ENCODE measurements at places on chromosomes 12 and 14.

GRCh38 chr12:57764662-57765002 lies 2.2 kb downstream of the CYP27B1 start:
- DNase-seq: no peak

- DNase-seq: no peak
These were observed 231.2 kb upstream of the PLEKHG7 start for GRCh38 chr12:92471551-92471950.

DNA sequence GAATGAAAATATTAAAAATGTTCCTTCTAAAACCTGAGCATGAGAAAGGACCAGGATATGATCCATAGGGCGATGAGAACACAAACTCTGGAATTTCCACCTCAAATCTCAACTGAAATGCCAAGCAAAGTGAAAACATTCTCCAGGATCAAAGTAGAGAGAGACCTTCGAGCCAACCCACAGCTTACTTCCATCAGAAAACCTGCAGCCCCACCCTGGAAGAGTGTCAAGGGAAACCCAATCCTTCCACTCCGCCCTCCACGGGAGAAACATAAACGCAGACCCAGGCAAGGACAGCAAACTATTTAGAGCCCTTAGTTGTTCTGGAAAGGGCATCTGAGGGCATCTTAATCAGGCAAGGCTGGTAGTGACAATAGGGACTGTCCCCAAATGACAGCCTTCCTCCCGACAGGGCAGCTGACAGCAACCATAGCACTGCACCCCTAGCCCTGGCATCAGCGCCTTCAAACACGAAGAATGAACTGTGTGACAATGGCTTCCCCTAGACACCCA lies 21.8 kb downstream of the SLC15A4 start:
- DNase-seq: peak; percentile 57

DNA sequence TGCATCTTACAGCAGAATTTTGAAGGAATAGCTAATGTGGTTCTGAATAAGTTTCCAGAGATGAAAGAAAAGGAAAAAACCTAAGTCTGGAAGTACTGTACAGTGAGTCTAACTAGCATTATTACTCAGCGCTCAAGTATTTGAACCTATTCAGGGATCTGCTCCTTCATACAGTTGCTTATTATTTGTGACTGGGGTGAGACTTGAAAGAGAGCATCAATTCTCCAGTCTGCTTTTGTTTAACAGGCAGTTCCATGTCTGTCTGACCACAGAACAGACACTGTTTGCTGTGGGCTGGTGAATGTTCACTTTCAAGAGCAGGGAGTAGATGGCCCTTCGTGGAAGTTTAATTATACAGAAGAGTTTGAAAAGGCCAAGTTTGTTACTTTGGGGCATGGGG lies 9.3 kb downstream of the ETV6 start:
- peak; percentile 45 for DNase-seq

DNA sequence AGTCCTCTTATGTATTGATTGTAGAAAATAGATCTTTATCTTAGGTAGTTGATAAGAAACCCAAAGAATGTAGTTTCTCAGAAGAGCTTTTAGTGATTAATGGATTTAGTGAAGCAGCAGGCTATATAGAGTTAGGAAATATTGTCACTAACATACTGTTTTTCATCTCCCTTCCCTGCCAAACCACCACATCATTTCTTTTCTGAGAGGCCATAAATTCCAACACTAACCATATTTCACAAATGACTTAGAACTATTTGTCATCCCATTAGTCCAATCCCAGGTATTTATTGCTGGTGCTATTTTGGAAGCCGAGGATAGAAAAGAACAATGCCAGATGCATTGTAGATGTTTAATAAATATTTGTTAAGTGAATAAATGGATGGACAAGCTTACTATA lies 185.7 kb downstream of the KICS2 start:
- no peak for DNase-seq

- DNase-seq: no peak
These were observed 451.1 kb downstream of the PCNX1 start for GRCh38 chr14:71358209-71358931.

GRCh38 chr14:103361867-103362266 lies 23.3 kb upstream of the MARK3 start:
- peak; percentile 96 for DNase-seq

GRCh38 chr14:39319381-39319780 lies 85.7 kb downstream of the MIA2 start:
- no peak for DNase-seq

DNA sequence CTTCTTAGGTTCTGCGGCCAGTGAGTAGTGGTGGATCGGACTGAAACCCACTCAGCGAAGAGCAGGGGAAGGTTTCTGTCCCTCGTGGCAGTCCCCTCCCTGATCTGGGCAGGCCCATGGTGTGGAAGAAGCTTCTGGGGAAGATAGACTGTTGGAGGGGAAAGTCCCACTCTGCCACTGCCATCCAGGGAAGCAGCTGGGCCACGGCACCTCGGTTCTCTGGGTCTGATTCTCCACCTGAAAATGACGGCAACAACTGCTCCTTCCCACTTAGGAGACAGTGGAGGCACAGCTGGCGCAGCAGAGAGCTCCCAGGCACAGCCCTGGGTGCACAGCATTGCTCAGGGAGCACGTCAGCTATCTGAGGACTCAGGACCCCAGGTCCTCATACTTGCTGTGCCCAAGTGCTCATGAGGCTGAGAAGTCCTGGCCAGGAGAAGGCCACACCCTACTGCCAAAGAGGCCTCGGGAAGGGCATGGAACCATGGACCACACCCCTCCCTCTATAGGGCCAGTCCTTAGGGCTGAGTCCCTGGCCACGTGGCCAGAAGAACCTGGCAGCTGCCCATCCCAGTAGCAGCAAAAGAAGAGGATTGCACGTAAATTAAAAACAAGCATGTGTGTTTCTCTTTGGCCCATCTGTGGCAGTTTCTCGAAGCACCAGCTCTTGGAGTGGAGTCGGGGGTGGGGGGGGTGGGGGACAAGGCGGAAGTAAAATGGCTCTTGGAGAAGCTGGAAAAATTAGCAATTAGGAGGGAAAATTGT lies 85.3 kb upstream of the BCL11B start:
- no peak for DNase-seq

DNA sequence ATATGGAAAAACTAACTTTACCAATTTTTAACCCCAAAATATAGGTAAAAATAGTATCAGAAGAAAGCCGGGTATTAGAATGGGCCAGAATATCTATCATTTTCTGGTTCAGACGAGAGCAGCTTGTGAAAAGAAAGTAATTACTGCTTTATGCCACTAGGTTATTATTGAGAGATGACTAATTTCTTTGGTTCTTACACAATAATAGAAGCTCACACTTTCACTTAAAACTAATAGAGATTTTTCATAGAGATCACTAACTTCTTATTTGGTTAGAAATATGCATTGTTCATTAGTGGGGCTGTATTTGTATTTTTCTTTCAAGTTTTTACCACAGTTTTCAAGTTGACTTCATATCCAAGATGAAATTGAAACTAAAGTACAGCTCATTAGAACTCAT lies 1241.2 kb upstream of the FLRT2 start:
- peak; percentile 4 for DNase-seq

All from fibroblast of pulmonary artery (primary cell).